ENCODE measurements at places on chromosomes 4 and X. TPM values are rescaled to one million over a fixed set of nuclear protein-coding genes. Genes with fewer than 3 reads are reported as not detected.
A peak's percentile ranks its signal among the peaks of the same experiment; 100 is the strongest.

DNA sequence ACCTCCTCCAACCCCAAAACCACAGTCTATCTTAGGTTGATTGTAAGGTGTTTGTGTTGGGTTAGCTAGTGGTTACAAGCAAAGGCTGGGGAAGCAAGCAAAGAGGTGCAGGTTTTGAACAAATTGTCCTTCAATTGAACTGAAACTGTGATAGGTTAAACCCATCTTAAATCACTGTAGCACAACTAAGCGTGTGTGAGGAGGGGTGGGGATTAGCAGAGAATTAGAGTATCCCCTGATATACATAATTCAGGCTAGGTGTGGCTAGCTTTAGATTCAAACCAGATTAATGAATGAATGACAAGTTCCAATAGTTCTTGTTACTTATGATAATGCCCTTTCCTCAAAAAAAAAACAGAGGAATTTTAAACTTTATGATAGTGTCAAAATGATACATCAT lies 191.0 kb upstream of the POF1B start:
- H3K36me3 ChIP-seq: no peaks in the 10 kb centered on the region
- no peaks in the 10 kb centered on the region for H3K4me1 ChIP-seq
- DNase-seq: no peak
- H3K4me3 ChIP-seq: no peak overlapping the region

GRCh38 chr4:10664408-10664807 lies 20.2 kb downstream of the CLNK start:
- no peaks in the 10 kb centered on the region for H3K27me3 ChIP-seq
- no peaks in the 10 kb centered on the region for H3K4me1 ChIP-seq
- no peaks in the 10 kb centered on the region for H3K36me3 ChIP-seq
- H3K27ac ChIP-seq: no peak overlapping the region

DNA sequence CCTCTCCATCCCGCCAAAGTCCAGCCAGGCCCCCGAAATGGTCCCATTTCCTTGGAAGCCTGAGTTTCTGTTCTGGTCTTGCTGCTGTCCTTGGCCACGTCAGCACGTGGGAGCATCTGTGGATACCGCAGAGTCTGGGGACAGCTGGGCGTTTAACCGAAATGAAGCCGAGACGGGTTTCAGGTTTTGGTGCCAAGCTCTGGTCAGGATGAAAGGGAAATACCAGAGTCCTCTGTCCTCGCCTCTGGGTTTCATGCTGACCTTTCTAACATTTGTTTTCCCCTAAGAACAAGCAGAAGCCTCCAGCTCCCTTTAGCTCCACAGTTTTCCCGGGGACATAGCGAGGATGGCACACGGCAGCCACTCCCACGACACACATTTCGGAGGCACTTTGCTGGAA lies 19.7 kb downstream of the SHOX start:
- no peaks in the 10 kb centered on the region for H3K4me1 ChIP-seq
- peaks cover 8% of the 10 kb centered on the region for H3K27me3 ChIP-seq
- no peak overlapping the region for H3K4me3 ChIP-seq
- no peaks in the 10 kb centered on the region for H3K36me3 ChIP-seq
- DNase-seq: peak; percentile 17

DNA sequence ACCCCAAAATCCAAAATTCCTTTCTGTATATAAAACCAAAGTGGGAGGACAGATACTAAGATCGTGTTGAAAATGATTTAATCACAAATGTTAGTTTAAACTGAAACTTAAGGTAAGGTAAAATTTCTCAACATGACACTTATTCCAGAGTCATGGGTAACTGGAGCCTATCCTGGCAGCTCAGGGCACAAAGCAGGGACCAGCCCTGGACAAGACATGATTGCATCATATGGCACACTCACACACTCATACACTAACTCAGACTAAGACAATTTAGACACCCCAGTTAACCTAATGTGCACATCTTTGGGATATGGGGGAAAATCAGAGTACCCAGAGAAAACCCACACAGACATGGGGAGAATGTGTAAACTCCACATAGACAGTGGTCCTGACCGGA lies 244.1 kb upstream of the TEX13A start:
- no peaks in the 10 kb centered on the region for H3K4me1 ChIP-seq
- no peak overlapping the region for H3K4me3 ChIP-seq
- no peak for DNase-seq
- no peak overlapping the region for H3K27ac ChIP-seq

DNA sequence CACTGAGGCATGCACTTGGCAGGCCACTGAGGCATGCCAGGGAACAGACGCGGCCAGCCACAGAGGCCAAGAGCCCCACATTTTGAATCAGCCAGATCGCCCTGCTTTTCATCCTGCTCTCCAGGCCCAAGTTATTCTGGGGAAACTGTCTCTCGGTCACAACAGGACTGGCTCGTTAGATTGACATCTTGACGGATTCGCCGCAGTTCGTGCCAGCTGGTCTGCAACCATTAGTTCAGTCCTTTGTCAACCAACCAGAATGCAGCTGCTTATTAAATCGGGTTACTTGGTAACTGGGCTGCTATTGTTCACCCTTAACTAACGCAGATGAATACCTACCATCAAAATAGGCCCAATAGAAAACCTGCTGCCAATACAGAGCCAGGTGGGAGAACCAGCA lies 16.7 kb downstream of the CLDN34 start:
- no peaks in the 10 kb centered on the region for H3K27me3 ChIP-seq
- H3K4me1 ChIP-seq: peaks cover 6% of the 10 kb centered on the region
- no peaks in the 10 kb centered on the region for H3K36me3 ChIP-seq
- no peak for DNase-seq
- no peak overlapping the region for H3K4me3 ChIP-seq
- H3K27ac ChIP-seq: no peak overlapping the region

DNA sequence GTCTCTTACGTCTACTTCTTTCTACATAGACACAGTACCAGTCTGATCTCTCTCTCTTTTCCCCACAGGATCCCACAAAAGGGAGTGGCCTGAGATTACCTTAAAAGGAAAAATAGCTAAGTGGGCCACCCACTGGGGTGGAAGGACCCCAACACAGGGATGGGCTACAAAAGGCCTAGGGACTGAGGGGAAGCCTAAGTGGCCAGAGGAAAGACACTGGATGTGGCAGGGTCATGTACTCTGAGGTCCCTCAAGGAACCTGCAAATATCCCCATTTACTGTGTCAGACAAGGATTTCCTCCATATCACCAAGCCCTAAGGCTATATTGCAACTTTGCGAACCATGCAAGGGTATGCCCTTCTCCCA lies 6.5 kb upstream of the PRDX4 start:
- DNase-seq: no peak
- no peaks in the 10 kb centered on the region for H3K36me3 ChIP-seq
- H3K4me3 ChIP-seq: no peak overlapping the region
- H3K4me1 ChIP-seq: no peaks in the 10 kb centered on the region
- no peaks in the 10 kb centered on the region for H3K27me3 ChIP-seq
- H3K27ac ChIP-seq: no peak overlapping the region

DNA sequence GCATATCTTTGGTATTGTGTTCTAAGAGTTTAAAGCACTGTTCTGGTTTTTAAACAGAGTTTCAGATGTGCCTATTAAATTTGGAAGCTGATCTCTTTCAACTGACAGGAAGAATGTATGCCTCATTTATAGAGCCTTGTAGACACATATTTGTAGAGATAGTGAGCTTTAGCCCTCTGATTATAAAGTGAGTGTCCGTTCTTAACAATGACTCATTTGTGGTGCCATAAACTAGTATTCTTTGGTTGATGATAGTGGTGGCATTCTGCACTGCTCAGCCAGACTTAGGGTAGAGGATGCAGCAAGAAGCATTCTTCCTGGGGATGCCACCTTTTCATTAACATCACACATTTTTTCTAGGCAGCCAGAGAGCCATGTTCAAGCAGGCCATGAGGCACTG lies 121.7 kb downstream of the TLL1 start:
- H3K27ac ChIP-seq: no peak overlapping the region
- no peak overlapping the region for H3K4me3 ChIP-seq
- no peaks in the 10 kb centered on the region for H3K4me1 ChIP-seq

DNA sequence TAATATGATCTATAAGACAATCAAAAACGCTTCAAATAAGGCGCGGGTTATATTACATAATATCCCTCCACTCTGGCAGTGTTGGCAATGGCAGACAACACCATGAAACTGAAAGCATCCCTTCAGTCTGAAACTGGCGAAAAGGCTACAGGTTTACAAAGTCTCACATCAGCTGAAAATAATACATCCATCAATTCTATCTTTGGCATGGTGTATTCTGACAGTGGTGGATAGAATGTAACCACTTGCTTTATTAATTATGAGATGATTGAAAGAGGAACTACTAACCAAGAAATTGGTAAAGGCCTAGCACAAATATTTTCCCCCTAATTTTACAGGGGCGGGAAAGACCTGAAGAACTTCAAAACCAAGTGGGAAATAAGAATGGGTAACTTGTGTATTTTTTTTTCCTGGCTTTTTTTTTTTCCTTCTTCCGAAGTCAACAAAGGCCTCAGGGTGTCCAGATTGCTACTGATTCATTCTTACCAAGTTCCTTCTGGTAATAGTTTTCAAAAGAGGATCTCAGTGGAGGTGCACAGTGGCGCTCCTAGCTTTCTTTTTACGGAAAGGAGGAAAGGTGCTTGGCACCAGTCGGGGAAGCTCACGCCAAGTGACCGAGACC lies 728 bp downstream of the UBA6 start:
- no peaks in the 10 kb centered on the region for H3K27me3 ChIP-seq
- DNase-seq: no peak
- peak overlapping the region; percentile 84 for H3K27ac ChIP-seq
- no peaks in the 10 kb centered on the region for H3K36me3 ChIP-seq

GRCh38 chr4:153409924-153410501 lies 56.1 kb upstream of the TMEM131L start:
- H3K27me3 ChIP-seq: no peaks in the 10 kb centered on the region
- no peak for DNase-seq
- H3K27ac ChIP-seq: no peak overlapping the region
- no peak overlapping the region for H3K4me3 ChIP-seq
- no peaks in the 10 kb centered on the region for H3K36me3 ChIP-seq

DNA sequence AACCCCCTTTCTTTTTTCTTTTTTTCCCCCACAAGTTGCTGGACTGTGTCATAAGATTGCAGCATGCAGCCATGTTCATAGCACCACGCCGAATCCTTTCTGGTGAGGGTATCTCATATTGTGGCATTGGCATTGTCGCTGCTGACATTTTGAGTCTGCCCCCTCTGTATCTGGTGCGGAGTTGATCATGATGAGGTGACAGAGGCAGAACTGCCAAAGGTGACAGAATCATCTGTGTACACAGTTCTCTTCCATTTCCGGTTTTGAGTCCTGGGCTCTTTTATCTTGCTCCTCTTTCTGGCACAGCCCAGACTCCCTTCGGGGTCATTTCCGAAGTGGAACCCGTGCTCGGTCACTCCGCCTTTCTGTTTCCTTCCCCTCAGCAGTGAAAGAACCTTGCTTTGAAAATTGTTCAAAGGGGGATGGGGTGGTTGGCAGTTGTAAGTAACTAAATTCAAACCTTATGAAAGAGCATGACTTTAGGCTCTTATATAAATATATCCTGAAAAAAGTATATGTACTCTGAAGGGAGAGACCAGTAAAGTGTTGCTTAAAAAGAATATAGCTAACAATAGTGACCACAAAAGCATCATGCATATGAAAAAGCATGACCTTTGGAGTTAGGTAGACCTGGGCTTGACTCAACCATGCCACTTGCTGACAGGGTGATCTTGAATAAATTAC lies 55.0 kb upstream of the BMP2K start:
- no peaks in the 10 kb centered on the region for H3K4me1 ChIP-seq
- H3K4me3 ChIP-seq: no peak overlapping the region
- no peak for DNase-seq
- no peaks in the 10 kb centered on the region for H3K27me3 ChIP-seq
- H3K27ac ChIP-seq: no peak overlapping the region
- H3K36me3 ChIP-seq: no peaks in the 10 kb centered on the region

DNA sequence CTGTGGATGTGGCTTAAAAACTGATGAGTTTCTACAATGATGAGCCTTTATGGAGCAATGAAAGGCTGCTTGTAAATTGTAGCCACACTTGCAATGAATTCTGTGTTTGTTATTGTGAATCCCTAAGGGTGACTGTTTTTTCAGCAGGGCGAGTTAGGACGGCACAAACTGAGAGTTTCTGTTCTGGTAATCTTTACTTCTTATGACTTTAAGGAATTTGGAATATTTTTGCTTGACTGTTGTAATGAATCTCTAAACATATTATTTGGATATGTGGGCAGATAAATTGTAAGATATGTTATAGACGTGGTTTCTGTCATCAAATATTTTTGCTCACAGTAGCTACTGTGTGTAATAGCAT lies 22.2 kb downstream of the RBPJ start:
- H3K27ac ChIP-seq: no peak overlapping the region
- no peaks in the 10 kb centered on the region for H3K4me1 ChIP-seq
- DNase-seq: no peak
- H3K36me3 ChIP-seq: no peaks in the 10 kb centered on the region

DNA sequence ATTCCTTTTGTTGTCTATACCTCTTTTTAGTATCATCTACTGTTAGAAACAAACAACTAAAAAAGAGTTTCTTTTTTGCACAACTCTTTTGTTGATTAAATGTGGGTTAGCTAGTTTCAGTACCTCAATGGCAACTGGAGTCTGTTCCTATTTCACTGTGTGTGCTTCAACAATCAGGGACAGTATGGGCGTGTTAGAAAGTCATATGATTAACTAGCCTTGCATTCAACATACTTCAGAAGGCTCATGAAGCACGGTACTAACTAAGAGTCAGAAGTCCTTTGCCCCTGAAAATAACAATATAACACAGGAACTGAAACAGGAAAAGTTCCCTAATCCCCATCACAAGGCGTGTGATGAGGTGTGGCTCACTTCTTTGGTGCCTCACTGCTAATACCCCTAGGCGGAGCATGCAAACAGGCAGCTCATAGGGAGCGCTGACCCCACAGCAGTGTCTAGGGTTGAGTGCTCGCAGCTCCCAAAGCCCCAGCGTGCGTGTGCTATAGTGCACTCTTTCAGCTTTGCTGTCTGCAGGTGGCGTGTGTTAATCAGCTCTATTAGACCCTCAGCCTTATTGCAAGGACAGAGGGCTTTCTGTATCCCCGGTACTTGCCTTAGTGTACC lies 203.1 kb upstream of the NDST3 start:
- H3K27me3 ChIP-seq: no peaks in the 10 kb centered on the region
- DNase-seq: no peak
- H3K4me1 ChIP-seq: no peaks in the 10 kb centered on the region
- no peak overlapping the region for H3K27ac ChIP-seq

DNA sequence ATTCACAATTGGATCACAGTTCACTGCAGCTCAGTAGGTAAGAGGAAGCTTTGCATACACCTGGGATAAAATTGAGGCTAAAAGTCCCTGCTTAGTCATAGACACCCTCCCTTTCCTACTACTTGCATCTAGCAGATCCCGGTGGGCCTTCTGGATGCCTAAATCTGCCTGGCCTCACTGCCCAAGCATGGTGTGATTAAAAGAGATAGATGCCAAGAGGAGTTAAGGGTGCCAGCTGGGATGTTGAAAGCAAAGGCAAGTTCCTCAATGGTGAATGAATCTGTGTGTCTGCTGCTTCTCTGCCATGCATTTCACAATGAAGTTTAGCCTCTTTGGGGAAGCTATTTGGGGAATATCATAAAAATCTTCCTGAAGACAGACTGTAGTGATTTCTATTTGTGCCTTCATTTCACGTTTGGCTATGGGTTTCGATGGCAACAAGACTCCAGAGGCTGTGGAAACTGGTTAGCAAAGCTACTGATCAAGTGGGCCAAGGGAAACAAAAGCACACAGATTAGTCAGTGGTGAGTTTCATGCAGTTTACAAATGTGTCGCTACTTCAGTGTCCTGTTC lies 534.0 kb downstream of the ANKRD50 start:
- H3K4me1 ChIP-seq: no peaks in the 10 kb centered on the region
- H3K36me3 ChIP-seq: no peaks in the 10 kb centered on the region
- H3K4me3 ChIP-seq: no peak overlapping the region
- no peak for DNase-seq
- no peaks in the 10 kb centered on the region for H3K27me3 ChIP-seq

APELA gene
- 0.25 TPM for total RNA-seq

FBXL5 gene
- 95.3 TPM for total RNA-seq

TSPAN7 gene
- total RNA-seq: 44.9 TPM

DMRTC1B gene
- total RNA-seq: 2.0 TPM

THAP6 gene
- total RNA-seq: 22.1 TPM

MAGED4B gene
- total RNA-seq: 13.3 TPM

All from kidney (tissue), 22 donors.